ENCODE measurements at places on chromosomes 12 and 14.

DNA sequence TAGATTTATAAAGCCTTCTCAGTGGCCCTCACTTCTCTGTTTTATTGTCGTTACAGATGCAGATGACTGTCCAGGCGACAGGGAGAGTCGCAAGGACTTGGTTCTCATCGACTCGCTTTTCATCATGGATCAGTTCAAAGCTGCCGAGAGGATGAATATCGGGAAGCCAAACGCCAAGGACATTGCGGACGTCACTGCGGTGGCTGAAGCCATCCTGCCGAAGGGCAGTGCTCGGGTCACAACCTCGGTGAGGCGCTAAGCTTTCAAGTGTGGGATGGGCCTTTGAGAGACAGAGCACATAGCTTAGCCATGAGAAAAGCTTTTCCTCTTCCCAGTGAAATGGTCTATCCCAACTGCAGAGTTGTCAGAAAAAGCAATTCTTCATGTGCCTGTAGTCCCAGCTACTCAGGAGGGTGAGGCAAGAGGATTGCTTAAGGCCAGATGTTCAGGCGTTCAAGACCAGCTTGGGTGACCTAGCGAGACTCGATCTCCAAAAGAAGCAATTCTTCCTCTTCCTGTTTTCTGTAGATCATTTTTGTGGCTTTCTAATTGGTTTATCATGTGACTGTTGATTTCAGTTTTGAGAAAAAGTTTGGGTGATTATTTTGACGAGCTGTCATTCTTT, 56.4 kb downstream of the EP400 start:
- no peak for DNase-seq

GRCh38 chr14:54182419-54183045, 214.3 kb upstream of the CDKN3 start:
- DNase-seq, result no peak

- no peak for DNase-seq
Measured at GRCh38 chr12:58313091-58313855, 371.9 kb downstream of the ATP23 start.

DNA sequence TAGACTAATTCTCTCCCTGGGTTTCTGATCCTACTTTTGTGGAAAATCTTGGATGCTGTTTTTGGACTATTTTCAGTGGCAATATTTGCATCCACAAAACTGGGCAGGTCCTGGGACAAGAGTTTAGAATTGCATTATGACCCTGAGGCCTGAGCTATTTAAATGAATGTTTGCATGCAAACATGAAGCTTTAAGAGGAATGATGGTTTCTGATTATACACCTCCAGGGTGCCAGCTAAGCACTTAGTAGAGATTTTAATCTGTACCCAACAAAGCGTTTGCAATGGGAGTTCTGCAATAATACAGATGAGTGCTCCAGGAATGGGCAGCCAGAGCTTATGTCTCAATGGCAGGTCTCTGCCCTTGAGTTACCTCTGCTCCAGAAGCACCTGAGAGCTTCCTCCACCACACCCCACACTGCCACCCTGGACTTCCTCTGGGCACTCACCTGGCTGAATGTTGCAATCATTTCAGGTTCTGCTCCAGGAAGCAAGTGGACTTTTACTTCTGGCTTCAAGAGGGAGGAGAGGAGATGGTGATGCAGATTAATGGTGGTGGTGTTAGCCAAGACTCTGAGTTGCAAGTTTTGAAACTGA, 6.0 kb upstream of the SPTLC2 start:
- DNase-seq, result no peak

DNA sequence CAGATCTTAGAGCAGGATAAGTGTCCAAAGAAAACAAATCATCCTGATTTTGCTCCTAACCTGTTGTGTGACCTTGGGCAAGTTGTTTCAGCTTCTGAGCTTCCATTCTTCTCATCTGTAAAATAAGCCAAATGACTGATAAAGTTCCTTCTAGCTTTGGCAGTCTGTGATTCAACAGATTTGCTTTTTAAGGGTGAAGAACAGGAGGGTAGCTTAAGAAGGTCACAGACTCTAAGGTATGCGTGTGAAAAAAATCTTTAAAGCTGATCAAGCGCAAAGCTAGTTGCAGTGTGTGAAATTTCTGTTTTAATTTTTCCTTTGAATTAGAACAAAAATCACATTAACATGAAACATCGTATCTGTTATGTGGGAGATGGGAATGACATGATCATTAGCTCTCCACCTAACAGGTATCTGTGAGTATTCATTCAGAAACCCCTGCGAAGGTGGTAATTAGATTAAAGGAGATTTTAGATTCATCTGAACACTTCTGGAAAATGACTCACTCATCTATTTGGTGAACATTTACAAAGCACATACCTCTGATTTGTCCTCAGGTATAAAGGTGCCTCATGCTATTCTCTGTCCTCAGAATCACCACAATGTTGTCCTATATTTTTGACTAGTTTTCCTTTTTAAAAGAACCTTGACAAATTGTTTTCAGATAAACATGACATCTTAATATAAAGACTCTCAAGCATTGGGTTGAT, 131.9 kb upstream of the CPM start:
- no peak for DNase-seq

- no peak for DNase-seq
Measured at GRCh38 chr12:91706466-91706865, 439.2 kb downstream of the BTG1 start.

- no peak for DNase-seq
Measured at GRCh38 chr12:54624315-54625279, 10.1 kb downstream of the LACRT start.

- DNase-seq, result no peak
Measured at GRCh38 chr12:96295532-96296160, 101.5 kb downstream of the ELK3 start.

- DNase-seq, result no peak
Measured at GRCh38 chr14:104724407-104724980, 465 bp downstream of the ADSS1 start.

- no peak for DNase-seq
Measured at GRCh38 chr12:12938541-12938940, 13.4 kb downstream of the GPRC5D start.

- DNase-seq, result no peak
Measured at GRCh38 chr14:93702946-93703345, 85.3 kb downstream of the PRIMA1 start.

GRCh38 chr12:111451649-111452129, 46.0 kb downstream of the SH2B3 start:
- DNase-seq, result no peak

DNA sequence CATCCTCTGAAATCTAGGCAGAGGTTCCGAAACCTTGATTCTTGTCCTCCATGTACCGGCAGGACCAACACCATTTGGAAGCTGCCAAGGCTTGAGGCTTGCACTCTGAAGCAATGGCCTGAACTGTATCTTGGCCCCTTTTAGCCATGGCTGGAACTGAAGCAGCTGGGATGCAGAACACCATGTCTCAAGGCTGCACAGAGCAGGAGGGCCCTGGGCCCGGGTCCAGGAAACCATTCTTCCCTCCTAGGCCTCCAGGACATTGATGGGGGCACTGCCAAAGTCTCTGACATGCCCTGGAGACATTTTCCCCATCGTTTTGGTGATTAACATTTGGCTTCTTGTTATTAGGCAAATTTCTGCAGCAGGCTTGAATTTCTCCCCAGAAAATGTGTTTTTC, 198.7 kb downstream of the EFCAB11 start:
- DNase-seq, result no peak

DNA sequence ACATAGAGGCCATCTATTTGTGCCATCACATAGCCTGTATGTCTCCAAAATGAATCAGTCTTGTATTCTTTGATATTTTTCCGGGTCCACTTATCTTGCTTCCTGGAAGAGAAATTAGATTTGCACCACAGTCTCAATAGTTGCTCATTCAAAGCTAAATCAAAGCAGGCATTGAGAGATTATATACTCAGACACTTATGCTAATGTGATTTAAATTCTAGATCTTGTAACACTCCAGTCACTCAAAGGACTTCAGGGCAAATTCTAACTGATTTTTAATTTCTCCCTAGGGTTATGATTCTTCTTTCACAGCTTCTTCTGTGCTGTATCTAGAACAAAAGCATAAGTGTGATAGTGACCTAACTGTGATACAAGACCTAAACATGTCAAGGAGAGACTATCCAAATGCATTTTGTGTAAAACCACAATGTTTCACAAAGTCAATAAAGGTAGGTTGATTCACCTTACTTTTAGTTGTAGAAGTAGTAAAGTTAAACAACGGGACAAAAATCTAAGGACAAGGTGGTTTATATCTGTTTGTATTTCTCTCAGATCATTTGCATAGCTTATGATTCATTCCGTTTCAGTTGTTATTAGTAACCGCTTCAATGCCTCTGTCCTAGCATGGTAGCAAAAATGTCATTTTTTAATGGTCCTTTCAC, 26.8 kb downstream of the PLBD1 start:
- no peak for DNase-seq

DNA sequence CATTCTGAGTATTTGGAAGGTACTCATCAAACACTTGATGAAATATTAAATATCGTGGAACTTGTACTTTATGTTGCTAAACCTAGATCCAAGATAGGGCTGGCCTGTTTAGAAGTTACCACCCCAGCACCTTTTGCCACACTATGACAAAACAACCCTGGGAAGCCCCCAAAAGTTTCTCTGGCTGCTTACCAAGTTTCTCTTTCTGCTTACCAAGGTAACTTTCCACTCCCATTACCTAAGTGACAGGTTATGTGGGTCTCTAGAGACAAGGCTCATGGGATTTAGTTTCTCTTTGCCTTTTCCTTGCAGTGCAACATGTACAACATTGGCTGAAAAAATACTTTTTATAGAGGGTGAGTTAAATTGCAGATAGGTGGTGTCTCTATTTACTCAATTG, 28.9 kb upstream of the PPM1A start:
- DNase-seq, result no peak

DNA sequence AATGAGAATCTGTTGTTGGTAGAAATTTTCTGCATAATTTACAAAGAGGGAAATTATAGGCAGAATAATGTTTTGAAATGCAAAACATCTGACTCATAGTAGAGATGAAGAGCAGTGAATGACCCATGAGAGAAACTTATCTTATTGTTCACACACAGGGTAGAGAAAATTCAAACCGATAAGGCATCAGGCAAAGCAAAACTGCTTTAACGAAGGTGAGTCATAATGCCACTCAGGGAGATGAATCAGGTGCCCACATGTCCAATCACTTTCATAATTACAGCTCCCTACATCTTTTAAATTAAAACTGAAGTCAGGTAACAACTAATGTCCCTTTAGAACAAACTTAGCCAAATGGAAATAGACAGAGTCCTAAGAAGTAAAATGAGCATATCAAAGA, 265.6 kb upstream of the GARIN6 start:
- DNase-seq, result no peak

GRCh38 chr12:124264879-124265278, 30.0 kb upstream of the RFLNA start:
- DNase-seq, result no peak

DNA sequence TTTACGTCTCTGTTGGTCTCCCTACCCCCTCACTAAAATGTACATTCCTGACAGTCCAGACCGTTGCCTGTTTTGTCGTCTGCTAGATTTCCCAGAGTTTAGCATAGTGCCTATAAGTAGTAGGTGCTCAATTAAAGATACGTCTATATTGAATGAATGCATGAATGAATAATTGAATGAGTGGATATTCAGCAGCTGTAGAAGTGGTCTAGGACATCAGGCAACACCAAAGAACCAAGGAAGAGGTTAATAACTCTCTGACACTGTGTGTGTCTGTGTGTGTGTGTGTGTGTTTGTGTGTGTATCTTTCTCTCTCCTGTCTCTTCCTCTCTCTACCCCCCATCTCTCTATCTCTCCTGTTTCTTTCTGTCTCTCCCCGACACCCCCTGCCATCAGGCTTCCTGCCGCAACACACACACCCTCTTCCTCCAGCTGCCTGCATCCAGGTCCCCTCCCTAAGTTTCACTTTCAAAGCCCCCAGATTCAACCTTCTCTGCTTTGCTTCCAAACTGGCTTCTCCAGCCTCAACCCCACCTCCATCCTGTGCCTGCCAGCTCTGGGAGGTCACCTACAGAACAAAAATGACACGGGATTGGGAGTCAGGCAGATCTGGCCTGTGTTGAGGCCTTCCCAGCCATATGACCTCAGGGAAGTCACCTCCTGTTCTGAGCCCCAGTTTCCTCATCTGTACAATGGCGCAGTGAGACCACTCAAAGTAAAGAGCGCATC, 119.9 kb upstream of the NCOR2 start:
- no peak for DNase-seq

GRCh38 chr14:87847216-87847755, 145.7 kb downstream of the GALC start:
- no peak for DNase-seq

GRCh38 chr12:129193263-129193871, 340.1 kb downstream of the GLT1D1 start:
- DNase-seq, result no peak

- DNase-seq, result no peak
Measured at GRCh38 chr12:47504775-47505446, 200.9 kb downstream of the RPAP3 start.

- no peak for DNase-seq
Measured at GRCh38 chr12:21891751-21892217, 49.4 kb downstream of the ABCC9 start.

DNA sequence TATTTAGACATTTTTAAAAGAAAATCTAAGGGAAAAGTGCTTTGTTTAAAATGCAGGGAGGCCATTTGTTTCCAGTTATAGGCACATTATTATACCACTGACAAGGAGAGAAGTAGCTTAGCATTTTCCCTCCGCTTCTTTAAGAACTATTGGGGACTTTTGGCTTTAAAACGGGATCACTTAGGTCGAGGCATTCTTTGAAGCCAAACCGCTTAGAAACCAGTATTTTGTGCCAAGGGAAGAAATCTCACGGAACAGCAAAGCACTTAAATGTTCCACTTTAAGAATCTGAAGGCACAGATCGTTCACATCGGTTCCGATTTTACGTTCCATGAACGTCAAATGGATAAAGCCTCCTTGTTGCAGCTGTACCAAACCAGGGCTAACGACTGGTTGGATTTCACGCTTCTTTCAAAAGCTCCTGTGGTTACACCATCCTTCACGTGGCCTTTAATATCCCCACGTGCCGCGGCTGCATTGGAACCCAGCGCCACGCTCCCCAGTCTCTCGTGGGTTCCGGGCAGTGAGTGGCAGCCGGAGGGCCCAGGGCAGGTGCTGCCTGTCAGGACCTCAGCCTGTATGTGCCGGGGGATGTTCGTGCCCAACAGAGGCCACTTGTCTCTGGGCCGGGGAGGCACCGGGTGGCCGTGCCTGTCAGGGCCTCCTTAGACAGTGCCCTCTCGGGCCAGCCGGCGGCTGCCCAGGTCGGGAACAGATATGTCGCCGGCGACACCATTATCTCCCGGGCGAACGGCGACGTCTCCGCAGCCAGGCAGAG, 195.4 kb downstream of the KIF26A start:
- no peak for DNase-seq

GRCh38 chr12:29691161-29691854, 92.4 kb downstream of the TMTC1 start:
- no peak for DNase-seq

GRCh38 chr12:69022674-69023073, 89.7 kb upstream of the CPM start:
- no peak for DNase-seq

DNA sequence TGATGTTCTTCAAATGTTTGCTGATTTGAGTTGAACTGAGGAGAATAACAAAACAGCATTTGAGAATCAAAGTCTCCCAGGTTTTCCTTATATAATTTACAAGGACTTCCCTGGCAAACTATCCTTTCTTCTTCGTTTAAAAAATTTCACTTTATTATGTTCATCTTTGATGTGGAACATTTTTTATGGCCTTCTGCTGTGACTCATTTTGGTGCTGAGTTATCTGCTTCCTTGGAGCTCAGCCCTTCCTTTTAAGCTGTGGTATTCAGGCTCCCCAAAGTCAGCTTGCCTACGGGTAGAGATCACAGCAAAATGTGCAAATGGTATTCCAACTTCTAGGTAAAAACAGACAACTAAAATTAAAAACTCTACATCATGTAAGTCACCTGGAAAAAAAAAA, 1.4 kb upstream of the ANO4 start:
- DNase-seq, result no peak

GRCh38 chr14:78524196-78524595, 354.0 kb downstream of the NRXN3 start:
- DNase-seq, result no peak
